ENCODE measurements at places on chromosomes 1 and 21.

DNA sequence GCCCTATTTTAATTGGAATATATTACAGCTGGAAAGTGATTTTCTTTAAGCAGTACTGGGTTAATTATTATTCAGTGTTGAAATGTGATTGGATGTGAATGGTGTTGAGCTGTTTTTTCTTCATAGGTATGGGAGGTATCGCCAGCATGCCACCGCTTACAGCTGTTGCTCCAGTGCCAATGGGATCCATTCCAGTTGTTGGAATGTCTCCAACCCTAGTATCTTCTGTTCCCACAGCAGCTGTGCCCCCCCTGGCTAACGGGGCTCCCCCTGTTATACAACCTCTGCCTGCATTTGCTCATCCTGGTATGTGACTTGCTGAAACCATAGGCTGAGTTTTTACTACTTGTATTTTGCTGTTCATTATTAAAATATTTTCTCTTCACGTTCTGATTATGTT lies 107.7 kb downstream of the ITSN1 start:
- no peak for DNase-seq

DNA sequence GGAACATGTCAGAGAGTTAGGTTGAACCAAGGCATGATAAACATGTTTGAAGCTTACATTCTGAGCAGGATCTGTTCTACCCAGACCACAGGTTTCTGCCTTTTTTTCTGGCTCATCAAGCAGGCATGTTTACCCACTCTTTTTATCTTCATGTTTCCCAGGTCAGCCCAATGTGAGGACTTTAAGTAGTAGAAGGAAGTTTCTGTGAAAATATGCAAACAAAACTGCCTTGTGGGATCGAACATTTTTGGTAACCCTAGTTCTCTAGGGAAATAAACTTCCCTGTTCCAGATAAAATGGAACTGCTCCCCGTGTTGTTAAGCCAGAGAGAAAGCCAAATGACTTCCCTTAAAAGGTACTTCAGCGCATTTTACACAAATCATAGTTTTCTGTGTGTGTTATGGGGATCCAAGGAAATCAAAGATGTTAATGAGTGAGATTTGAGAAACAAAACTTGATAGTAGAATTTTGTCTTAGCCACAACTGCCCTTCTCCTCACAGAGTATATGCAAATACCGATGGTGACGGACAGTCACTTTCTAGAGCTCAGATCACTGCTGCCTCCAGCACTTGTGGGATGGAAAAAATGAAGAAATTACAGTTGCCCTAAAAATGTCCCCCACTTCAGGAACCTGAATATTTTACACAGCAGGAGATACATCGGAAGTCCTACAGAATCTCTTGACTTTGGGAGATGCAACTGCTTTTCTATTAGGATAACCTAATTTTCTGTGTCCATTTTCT lies 765 bp upstream of the HIPK1 start:
- no peak for DNase-seq

DNA sequence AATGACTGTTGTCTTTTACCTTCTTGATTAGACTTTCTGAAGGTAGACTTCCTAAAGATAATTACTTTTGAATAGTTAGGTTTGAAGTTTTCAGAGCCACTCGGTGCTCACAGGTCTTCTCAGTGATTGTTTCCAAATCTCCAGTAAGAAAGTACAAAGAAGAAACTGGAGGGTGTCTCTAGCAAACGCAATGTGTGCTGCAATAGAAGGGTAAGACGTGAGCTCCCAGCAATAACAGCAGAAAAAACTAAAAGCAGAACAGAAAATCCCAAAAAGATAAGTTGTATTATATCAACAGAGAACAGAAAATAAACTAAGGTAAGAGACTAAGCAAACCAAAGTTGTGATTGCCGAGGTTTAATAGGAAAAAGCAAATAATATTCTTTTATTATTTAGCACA lies 1.8 kb downstream of the CTTNBP2NL start:
- no peak for DNase-seq

DNA sequence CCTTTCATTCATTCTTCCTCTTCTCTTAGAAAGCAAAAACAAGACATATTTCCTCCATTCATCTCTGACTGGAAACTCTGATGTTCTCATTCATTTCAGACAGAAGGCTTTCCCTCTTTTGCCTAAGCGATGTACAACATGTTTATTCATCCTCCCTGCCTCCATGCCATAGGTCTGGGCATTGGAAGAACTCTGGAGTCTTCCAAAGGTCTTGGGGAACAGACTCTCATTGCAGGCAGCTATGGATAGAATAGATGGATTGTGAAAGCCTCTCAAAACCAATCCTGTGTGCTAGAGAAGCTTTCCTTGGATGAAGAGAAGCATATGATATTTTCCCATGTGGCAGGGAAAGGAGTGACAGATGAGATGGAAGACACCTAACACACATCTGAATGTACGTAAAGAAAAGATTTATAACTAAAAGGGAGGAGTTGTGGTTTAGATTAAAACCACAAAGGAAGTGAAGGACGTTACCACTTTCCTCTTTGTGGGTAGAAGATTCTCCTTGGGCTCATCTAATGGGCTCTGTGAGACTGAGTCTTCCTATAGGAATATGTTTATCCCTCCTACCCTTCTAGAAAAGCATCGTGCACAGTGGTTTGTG lies 38.7 kb downstream of the BCL9 start:
- DNase-seq = no peak

GRCh38 chr1:201636510-201636971 lies 97.6 kb downstream of the NAV1 start:
- no peak for DNase-seq

GRCh38 chr1:204263254-204263910 lies 49.6 kb upstream of the GOLT1A start:
- no peak for DNase-seq

DNA sequence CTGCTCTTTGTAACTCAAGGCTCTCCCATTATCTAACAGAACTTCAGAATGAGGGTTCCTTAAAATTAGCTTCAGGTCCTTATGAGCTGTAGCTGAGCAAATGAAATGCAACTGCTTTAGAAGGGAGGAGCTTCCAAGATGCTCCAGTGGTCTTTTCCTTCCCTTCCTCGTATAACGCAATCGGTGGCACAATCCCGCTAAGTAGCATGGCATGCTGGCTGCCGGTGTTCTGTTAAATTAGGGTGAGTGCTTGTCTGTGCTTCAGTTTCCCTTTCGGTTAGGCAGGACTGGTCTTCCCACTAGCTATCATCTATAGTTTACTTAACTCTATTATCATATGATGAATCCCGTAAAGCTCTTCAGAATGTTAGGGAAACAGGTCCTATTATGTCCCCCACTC lies 917 bp downstream of the KIAA0040 start:
- DNase-seq = no peak

DNA sequence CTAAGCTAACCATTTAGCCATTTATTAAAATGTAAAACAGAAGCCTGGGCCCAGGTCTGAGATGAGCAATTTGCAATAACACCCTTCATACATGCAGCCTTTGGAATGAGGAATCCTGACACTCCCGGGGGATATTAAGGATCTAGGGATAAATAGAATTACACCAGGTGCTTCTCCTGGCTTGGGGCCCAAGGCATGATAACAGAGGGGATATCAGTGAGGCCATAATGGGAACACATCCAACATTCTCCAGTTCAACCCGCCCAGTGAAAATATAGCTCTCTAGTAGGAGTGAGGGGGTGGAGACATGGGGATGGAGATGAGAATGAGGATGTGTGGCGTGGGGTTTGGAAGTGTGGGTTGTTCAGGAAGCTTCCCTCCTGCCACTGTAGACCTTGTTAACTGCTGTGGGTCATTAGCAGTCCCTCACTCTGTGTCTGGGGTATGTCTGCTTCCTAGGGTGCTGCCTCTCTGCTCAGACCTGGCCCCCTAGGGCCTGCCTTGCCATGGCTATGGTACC lies 57.9 kb upstream of the KANK4 start:
- DNase-seq = no peak

DNA sequence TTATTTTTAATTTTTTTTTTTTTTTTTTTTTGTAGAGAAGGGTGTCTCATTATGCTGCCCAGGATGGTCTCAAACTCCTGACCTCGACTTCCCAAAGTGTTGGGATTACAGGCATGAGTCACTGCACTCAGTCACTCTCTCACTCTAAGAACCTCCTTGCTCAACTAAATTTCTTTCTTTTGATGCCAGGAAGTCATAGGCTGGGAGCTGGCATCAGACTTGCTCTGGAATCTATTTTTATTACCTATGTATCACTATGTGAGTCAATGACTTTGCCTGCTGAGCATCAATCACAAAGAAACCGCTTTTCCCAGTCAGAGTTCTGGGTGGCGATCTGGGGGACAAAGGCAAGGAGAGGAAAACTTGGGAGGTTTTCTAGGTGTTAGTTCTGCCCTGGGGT lies 35.5 kb upstream of the PARP1 start:
- no peak for DNase-seq

DNA sequence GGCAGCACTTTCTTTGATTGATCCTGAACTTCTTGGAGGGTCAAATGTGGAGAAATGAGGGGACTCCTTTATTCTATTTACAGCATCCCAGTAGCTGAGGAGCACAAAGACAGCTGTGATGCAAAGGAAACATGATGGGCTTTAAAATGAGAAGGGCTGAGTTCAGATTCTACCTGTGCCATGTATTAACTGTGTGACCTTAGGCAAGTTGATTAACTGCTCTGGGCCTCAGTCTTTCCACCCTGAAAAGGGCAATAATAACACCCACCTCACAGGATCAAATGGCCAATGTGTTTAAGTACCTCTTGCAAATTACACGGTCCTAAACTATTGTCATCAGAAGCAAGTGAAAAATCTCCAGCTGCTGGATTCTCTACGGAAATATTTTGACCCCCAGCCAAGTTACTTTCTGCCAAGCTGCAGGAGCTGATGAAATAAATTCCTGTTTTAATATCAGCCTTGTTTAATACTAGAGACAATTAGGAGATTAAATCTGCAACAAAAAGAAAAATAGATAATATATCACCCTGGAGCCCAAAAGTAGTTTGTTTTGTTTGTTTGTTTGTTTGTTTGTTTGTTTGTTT lies 15.7 kb downstream of the TMEM81 start:
- no peak for DNase-seq

GRCh38 chr1:247442164-247442563 lies 15.7 kb downstream of the OR2B11 start:
- no peak for DNase-seq

DNA sequence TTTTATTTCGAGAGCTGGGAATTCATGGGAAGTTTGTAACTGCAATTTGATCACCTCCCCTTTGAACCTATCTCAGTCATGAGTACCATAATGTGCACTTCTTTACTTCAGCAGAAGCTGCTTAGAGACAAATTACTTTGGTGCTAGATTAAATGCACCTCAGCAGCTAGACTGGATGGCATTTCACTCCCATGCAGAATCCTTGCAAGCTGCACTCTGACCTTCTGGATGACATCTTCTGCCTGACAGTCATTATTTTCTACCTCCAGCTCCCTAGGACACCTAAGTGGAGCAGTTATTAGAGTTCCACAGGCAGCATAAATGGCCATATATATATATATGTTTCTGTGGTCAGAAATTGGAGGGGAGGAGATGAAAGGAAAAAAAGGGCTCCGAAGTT lies 366.0 kb upstream of the TMPRSS15 start:
- DNase-seq = no peak

DNA sequence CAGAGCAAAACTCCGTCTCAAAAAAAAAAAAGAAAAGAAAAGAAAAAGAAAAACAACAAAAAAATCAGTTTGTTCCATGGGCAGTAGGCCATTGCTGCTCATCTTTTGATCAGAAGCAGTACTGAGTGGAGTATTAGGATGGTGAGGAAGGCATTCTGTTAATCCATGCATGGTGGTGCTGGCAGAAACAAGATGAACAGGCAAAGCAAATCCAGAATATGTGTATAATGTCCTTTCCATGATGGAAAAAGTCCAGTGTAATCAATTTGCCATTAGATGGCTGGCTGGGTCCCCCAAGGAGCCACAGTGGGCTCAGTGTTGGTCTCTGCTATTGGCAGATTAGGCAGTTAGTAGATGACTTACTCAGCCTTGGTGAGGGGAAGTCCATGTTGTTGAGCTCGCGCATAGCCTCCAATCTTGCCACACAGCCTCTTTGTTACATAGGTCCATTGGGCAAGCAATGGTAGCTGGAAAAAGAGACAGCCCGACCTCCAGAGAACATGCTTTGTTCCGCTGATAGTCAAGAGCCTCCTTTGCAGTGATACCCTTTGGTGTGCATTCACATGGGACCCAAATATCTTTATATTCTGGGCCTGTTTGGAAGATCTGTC lies 23.3 kb downstream of the H3-3A start:
- DNase-seq = no peak

- DNase-seq = no peak
These were observed 800 bp downstream of the DR1 start for GRCh38 chr1:93346421-93346993.

DNA sequence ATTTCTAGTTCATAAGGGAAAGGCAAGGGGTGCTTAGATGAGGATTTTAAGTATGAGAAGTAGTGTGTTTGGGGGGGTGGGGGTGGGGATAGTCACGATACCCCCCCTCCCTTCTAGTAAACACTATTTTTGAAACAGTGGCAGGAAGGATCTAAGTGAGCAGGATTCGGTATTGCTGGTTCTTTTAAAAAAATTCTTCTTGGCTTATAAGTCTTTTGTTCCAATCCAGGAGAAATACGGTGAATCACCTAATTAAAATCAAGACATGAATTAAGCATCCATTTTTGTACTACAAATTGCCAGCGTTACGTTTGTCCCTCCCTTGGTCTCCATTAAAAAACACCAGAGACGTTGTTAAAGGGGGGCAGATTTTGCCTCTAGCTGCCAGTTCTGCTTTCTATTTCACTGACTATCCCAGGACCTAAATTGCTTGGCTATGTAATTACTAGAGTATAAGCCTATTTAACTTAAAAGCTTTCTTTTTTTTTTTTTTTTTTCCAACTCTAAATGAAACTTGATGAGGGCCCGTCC lies 911 bp downstream of the LMO4 start:
- DNase-seq = no peak

DNA sequence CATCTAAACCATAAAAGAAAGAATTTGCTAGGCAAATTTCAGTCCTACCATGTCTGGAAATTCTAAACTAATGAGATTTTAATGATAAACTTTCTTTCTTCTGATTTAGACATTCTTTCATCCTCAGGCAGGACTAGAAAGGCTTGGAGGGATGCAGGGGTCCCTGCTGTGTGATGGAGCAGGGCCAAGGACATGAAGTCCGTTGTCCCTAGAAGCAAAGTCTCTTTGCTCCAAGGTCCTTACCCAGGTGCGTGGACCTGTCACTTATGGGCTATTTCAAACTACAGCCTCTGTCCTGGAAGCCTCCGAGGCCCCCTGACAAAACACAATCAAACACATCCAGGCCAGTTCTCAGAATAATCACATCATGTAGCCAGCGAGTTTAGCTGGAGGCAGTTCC lies 26.6 kb downstream of the URB1 start:
- no peak for DNase-seq

Data from cerebellar nuclear complex (tissue), 1 donor.